SK-MEL-5 (cell line): ENCODE measurements at places on chromosomes 11 and 22.

DNA sequence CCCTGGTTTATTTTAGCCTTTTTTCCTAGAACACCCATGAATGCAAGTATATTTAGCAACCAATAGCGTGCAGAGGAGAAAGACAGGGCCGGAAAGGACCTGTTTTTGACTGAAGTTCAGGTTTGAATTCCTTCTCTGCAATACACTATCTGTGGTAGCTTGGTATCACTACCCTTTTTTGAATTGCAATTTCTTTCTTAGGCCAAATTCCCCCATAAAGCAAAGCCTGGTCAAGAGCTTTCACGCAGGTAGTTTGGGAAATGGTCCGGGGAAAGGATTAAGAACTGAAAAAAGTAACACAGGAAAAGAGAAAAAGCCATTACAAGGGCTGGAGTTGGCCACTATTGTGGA is 38.8 kb upstream of the PAMR1 start:
- DNase-seq, result no peak

GRCh38 chr11:72816404-72816990 is 2.3 kb downstream of the ATG16L2 start:
- DNase-seq, result no peak

DNA sequence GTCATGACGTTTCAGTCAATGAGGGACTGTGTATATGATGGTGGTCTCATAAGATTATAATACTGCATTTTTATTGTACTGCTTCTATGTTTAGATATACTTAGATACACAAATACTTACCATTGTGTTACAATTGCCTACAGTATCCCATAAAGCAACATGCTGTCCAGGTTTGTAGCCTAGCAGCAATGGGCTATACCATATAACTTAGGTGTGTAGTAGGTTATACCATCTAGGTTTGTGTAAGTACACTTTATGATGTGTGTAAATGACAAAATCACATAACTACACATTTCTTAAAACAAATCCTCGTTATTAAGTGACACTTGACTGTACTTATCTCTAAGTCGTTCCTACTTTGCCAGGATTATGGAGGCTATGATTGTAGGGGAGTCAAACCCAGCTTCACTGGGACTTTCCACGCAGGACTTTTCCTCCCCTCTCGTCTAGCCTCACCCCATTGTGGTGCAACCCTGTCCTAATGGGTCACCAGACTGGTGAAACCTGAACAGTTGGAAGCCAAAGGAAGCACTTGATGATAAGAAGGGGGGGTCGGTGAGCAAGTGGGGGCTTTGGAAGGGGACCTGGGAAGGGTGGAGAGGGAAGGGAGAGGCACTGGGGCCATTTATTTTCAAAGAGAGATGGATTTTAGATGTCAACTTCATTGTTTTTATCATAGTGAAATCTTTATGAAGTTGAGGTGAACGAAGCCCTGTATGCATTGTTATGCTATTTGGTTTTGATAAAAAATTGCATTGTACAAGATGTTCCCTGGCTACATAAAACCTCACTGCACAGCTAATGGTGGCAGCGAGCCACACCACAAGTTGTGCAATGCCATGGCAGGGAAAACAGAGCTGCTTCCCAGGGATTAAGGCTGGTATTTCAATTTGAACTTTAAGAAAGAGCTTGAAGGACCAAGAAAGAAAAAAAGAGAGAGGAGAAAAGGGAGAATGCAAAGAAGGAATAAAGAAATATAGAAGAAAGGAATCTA is 129.1 kb downstream of the EHF start:
- DNase-seq, result peak; percentile 50

DNA sequence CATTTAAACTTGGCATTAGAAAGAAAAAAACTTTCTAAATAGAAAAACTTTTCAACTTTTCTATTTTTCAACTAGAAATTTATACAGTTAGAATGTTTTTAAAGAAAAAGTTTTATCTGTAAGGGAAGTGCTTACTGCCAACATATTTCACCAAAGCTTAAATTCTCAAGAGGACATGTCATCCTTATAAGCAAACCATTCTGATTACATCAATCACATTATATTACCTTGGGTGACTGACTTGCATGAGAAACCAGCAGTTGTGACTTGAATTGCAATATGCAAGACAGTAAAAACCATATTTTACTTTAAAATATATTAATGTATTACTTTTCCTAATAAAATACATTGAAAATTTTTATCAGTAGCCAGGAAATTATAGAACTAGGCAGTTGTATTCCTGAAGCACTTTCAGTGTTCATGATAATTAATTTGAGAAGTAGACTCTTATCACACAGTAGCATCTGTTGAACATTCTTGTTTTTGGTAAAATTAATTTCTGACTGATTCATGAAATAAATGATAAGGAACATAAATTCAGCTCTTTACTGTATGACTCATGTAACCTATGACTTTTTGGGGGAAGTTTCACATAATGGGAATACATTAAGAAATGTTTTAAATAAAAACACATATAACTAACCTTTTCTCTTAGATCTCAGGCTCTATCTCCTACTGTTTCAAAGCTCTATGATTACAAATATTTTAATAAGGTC is 345.0 kb upstream of the CCDC179 start:
- no peak for DNase-seq

DNA sequence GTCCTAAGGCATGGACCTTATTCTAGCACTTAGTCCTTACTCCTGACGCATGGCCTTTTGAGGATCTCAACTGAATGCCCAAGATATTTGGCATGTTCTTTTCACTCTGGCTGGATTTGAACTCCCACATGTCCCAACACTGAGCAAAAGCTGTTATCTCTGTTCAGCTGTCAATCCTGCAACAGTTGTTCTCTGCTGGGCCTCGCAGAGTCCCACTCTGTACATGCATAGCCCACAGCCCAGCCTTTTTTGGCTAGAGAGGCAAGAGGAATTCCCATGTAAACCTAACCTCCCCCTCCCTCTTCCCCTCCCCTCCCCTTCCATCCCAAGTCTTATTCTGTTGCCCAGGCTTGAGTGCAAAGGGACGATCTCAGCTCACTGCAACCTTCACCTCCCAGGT is 21.8 kb upstream of the DRG1 start:
- DNase-seq, result no peak

- no peak for DNase-seq
Measured at GRCh38 chr11:29319210-29319609, 697.6 kb downstream of the KCNA4 start.

DNA sequence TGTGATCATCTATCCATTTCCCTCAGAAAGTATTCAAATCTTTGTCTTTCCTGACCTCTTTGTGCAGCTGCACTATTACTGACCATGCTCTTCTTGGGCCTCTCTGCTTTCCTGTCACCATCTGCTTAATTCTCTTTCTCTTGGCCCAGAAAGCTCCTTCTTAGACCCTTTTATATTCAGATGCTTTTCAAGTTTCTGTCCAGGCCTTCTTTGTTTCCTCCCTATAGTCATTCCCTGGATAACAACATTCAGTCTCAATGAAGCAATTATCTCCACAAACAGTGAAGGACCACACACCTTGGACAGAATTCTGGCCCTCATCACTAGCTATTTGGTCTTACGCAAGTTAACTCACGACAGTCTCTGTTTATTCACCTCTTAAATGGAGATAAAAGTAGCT is 89.7 kb downstream of the LARGE2 start:
- no peak for DNase-seq

DNA sequence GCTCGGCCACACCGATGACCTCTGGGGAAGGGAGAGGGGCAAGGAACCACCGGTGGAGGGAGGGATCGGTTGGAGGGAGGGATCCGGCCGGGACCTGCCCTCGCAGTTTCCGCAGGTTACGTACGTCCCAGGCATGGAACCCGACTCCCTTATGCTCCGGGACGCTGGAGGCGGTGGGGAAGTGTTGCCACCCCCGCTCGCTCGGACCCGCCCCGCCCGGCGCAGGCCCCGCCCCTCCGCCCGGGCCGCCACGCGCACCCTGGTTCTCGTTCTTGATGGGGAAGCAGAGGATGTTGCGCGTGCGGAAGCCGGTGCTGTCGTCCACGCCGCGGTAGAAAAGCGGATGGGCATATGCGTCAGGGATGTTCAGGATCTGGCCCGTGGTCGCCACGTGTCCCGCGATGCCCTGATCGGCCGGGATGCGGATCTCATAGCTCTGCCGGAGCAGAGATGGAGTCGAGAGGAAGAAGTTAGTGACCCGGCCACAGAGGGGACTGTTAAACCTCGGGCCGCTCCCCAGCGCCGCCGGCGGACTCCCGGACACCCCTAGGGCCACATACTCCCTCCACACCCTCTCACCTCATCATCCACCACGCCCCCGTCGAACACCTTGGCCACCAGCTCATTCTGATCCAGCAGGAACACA is 89.8 kb downstream of the PDE2A start:
- no peak for DNase-seq

DNA sequence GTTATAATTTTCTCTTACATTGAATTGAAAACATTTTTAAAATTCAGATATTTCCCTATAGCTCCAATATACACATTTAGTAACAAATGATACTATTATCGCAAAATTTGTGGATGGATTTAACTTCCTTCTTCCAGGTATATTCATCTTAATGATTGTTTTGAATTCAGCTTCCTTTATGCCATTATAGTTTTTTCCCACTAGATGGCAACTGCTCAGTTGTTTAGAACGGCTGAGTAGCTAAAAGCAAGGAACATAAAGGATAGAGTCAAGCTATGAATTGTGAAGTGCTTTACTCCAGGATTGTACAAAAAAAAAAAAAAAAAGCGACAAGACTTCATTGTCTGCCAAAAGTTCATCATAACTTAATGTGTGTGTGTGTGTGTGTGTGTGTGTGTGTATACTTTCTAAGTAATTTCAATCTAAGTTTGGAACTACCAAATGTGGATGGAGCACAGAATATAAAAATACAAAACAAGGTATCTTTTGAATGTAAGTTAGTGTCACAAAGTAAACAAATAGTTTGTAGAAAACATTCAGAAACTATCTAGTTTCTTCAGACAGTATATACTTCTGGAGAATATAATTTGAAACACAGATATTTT is 846.4 kb downstream of the DLG2 start:
- DNase-seq, result peak; percentile 46

- no peak for DNase-seq
Measured at GRCh38 chr11:66885950-66886440, 29.1 kb downstream of the LRFN4 start.

DNA sequence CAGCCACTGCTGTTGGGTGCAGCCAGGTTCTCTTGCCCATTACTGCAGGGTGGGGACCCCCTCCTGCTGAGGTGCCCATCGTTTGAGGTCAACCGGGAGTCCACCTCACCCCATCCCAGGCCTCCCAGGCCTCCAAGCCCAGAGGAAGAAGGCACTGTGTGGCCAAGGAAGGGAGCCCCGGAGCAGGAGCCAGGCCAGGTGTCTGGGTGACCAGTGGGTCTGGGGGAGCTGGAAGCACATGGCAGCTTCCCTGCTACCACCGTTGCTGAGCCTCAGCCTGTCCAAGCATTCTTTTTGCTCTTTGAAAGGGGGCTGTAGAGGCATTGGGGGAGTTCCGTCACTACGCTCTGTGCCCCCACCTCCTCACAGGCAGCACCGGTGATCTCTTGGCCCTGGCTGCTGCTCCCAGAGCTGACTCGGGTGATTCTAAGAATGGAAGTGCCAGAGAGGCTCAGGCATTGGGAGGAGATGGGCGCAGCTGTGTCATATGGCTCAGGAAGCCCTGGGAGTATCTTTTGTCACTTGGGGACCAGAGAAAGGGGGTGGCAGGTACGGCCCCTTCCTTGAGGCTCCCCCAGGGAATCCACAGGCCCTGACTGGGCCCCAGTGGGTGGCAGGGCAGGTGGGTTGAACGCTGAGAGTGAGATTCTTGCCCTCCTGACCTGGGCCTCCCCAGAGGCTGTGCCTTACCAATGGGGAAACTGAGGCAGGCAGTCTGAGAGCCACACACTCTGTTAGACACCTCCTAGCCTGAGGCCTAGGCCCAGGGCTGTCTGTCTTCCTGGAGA is 1.9 kb downstream of the SEPTIN5 start:
- no peak for DNase-seq

GRCh38 chr11:75731095-75731494 is 13.5 kb downstream of the MOGAT2 start:
- no peak for DNase-seq

- DNase-seq, result peak; percentile 72
Measured at GRCh38 chr22:19631899-19632667, 82.2 kb upstream of the SEPTIN5 start.

GRCh38 chr22:49735901-49736421 is 91.7 kb downstream of the BRD1 start:
- DNase-seq, result no peak

DNA sequence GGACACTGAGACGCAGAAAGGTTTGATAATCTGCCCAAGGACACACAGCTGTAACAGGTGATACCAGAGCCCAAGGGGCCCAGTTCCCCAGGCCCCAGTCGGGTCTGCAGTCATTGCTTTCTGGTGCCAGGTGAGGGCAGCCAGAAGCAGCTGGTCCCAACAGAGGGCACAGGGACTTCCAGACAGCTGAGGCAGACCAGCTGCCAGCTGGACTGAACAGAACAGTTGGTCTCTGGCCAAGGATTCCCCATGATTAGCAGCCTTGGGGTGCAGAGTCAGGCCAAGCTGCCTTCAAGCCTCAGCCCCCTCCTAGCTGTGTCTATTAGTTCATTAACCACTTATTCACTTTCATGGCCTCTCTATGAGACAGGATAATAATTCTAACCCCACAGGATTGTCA is 105.6 kb downstream of the RRAS2 start:
- no peak for DNase-seq

DNA sequence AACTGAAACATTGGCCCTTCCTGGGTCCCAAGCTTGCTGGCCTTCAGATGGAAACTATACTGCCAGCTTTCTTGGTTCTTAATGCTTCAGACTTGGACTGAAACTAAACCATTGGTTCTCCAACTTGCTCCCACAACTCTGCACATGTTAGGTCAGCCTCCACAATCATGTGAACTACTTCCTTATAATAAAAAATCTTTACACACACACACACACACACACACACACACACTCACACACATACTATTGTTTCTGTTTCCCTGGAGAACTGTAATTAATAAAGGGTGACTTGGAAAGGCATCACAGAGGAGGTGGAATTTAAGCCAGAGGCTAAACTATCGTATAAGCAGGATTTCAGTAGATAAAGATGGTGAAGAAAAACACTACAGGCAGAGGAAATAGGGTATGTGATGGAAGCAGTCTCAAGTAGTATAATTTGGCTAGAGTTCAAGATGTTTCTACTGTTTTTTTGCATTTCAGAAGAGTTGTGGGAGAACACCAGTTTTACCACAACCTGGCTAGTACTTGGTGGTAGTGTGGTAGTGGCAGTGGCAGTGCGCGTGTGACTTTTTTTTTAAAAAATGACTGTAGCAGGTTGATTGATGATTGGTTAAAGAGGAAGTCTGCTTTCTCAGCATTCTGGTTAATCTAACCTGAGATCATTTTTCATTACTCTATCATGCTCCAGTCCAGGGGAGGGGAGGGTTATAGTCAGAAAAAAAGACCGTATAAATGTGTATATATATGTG is 70.1 kb downstream of the PDE3B start:
- no peak for DNase-seq

DNA sequence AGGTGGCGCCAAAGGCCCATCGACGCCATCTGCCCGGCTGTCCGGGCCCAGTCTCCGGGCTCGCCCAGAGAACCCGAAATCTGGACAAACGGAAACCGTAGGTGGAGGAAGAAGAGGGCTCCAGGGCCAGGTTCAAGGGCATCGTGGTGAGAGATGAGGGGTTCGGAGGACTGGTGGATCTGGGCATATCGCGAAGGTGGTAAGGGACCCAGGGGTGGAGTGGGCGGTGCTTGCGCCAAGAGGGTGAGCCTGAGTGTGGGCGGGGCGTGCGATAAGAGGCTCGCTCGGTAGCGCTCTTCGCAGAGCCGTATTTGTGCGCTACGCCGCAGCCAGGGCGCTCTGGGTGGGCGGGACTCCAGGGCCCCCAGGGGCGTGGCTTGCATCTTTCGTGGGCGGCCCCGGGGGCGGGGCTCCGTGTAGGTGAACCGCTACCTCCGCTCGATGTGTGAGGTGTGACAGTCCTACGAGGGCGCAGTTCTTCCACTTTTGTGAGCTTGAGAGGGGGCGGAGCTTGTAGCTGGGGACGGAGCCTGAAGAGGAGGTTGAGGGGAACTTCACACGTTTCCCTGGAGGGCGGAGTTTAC is 4.8 kb downstream of the CD248 start:
- DNase-seq, result peak; percentile 92
